ENCODE measurements at places on chromosomes 2 and 18.

DNA sequence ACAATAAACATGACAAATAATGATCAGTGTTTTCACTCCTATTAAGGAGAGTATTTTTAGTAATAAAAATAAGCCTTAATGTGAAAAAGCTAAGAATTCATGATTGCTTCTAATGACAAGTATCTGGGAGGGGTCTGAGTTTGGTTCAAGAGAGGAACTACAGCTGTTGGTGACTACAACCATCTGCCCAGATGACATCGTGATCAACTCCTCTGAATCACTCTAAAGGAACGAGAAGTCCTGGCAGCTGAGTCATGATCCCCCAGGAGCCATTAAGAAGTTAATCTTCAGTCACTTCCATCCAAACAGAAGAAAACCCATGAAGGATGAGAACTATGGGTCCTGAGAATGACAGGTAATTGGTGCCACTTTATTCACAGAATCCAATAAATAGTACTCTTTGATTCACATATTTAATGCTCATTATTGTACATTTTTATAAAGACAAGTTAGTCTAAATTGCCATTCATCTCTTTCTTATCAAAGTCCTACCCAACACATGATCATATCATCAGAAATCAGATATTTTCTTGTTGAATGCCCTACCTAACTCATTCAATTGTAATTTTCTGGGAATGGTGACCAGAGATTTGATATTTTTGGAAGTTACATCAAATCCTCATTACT, 6.8 kb downstream of the TFPI start:
- no peak for DNase-seq

- no peak for DNase-seq
Measured at GRCh38 chr2:201139836-201140604, 24.1 kb downstream of the CFLAR start.

DNA sequence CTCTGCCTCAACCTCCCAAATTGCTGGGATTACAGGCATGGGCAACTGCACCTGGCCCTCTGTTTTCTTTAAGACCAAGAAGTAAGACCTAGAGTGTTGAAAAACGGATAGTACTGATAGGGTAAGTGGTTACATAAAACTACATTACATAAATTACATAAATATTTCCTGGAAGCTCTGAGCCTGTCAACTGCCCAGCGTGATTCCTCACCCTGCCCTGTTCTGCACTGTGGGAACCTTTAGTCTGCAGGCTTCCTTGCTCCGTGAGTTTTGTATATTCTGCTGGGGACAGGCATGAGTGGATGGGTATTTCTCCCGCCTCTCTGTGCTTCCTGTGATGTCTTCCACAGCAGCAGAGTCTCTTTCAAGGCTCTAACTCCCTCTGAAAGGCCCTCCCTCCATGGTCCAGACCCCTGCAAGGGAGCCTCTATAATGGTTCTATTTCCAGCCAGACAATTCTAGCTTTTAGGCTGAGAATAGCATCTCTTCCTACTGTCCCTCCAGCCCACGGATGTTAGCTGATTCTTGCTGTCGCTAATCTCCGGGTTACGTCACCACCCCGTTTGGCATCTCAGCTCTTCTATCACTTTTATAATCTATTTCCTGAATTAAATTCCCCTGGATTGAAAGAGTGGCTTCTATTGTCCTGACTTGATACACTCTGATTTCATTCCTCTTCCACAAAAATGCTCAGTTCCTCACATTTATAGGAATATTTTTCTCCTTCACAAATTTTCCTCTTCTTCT, 49.5 kb upstream of the PLEKHM3 start:
- no peak for DNase-seq

GRCh38 chr18:32998285-32998684, 225.5 kb upstream of the KLHL14 start:
- no peak for DNase-seq

- no peak for DNase-seq
Measured at GRCh38 chr2:148876595-148877402, 1.8 kb downstream of the KIF5C start.
